Stimulated activated CD4-positive, alpha-beta T cell treated with anti-CD3 and anti-CD28 coated beads, Interleukin-12 subunit alpha, Interleukin-12 subunit beta, amount 100 ng/mL, for 48 hours (primary cell): ENCODE measurements at places on chromosomes 12 and 14.
A peak's percentile ranks its signal among the peaks of the same experiment; 100 is the strongest.

GRCh38 chr12:65943388-65944137, 119.3 kb downstream of the HMGA2 start:
- no peak for DNase-seq

GRCh38 chr12:116924558-116925453, 14.1 kb downstream of the FBXW8 start:
- peak; percentile 28 for DNase-seq

- DNase-seq, result no peak
These were observed 29.0 kb downstream of the LGMN start for GRCh38 chr14:92719421-92719820.

DNA sequence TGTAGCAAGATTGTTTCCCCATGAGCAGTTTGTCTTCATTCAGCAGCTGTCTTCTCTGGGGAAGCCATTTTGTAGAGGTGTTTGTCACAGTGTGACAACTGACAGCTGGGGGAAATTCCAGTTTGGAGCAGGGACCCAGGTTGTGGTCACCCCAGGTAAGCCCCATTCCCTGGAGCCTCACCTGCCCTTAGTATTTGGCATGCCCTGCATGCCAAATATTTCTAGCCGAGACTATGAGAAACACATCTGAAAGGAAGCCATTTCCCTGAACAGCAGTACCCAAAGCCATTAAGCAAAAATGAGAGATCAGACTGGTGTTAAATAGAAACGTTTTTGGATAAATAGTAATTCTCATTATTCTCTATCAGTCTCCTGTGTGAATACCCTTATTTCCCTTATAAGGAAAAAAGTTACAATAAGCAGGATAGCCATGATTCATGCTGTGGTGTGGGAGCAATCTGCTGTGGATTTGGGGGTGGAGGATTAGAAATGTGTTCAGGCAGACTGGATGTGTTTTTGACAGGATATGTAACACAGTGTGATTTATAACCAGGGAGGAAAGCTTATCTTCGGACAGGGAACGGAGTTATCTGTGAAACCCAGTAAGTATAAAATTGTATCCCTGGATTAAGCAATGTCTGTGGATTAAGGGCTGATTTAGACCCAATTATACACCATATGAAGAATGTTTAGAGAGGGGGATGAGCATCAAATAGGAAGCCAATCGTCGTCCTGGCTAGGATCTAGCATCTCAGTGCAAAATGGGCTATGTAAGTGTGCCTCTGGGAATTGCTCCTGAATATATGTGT, 68.9 kb downstream of the DAD1 start:
- no peak for DNase-seq

DNA sequence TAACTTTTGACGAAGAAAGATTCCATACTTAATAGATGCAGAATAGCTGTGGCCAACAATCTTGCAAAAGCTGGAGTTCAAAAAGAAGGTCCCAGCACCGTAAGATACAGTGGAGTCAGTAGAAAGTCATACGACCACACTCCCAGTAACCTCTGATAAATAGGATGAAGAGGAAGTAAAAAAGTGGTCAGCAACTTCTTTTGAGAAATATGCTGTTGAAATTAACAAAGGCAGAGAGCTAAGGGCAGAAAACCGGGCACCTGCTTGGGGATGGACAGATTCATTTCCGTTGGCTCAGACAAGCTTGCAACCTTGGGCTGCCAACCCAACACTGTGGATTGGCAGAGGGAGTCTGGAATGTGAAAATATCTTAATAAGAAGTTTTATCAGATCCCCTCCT, 40.0 kb downstream of the BTG1 start:
- no peak for DNase-seq

DNA sequence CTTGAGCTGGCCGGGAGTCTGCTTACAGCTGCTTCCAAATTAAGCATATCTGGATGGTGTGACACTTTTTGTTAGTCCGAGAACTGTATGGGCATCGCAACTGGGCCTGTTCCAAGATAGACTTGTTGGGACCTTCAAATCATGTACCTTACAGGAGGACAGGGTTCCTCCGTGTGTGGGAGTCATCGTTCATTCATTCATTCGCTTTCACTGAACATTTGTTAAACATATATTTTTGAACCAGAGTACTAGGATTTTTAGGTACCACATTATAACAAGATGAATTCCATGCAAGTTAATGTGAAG, 387 bp upstream of the IPO8 start:
- no peak for DNase-seq

- DNase-seq, result peak; percentile 9
These were observed 803 bp downstream of the STK38L start for GRCh38 chr12:27244689-27245488.

GRCh38 chr14:103846097-103846496, 1.3 kb downstream of the PPP1R13B start:
- no peak for DNase-seq

- DNase-seq, result no peak
These were observed 10.7 kb upstream of the FRS2 start for GRCh38 chr12:69459477-69459876.

DNA sequence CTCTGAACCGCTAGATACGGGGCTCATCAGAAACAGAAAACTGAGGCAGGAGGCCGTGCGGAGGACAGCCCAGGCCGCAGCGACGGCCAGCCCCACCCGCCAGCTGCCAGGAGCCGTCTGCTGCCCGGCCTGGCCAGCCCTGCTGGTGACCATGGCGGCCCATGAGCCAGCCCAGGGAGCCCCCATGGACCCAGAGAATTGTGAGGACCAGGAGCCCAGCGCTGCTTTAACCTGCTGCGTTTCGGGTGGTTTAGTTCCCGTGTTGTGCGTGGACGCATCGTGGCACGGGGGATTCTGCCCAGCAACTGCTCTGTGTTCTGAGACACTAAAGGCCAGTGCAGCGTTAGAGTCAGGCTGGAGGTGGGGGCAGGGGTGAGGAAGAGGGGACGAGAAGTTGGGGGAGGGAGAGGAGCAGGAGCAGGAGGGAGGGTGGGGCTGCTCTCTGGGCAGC, 44.2 kb downstream of the NOC4L start:
- no peak for DNase-seq

DNA sequence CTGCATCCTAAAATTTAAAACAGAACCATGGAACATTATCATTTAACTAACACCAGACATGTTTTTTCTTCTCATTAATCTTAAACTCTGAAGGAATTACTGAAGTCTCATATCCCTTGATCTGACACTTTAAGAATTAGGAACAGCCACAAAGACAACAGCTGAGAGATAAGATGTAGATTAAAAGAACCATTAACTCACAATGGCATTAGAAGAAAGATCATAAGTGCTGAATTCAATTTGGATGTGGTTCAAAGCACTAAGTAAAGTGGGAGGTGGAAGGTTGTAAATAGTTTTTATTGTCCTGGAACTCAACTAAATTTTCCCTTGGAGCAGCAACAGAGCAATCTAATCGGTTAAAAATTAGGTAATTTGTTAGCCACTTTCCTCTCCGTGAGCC, 199.0 kb upstream of the ATP2B1 start:
- no peak for DNase-seq

DNA sequence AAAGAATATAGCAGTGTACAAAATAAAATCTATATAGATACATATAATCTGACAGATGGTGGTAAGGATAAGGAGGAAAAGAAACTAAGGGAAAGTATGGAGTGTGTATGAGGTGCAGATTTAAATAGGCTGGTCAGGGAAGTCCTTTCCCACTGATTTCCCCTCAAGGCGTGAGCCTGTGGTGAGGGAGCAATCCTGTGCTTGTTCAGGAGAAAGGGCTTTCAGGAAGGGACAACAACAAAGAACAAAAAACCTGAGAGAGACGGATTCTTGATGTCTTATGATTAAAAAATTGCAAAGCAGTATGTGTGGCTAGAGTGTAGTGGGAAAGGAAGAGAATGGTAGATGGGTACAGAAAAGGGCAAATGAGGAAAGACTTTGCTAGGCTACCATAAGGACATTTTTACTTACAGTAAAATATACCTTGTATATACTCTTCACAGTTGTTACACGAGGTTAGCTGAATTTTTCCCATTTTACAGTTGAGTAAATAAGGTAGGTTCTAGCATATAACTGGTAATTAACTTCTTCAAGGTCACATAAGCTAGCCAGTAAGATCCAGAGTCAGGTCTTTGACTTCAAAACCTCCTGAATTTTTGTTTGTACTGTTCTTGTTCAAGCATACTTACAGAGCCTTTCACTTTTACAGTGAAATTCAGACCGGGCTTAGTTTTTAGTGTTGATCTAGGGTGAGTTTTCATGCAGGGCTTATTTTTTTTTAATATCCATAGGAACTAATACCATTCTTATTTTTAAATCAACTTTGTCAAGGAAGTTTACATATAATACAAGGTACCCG, 15.6 kb downstream of the CNOT2 start:
- DNase-seq, result no peak

- DNase-seq, result no peak
These were observed 89.3 kb downstream of the SPTSSA start for GRCh38 chr14:34372786-34373185.

- no peak for DNase-seq
These were observed 26.1 kb downstream of the SERPINA11 start for GRCh38 chr14:94426526-94426925.

DNA sequence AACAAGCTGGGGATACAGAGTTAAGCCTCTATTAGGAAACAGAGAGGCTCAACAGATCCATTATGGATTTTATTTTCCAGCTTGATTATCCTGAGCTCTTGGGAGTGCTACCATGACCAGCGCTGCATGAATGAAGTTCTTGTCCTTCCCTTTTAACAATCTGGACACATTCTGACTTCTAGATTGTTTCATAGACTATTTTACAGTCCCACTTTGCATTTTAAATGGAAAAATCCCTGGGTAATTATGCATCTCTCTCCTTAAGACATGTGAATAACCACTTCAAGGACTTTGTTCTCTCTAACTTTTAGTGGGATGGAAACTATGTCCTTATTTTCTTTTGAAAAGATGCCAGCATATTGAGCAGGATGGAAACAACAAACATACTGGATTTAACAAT, 2.0 kb downstream of the CCDC198 start:
- no peak for DNase-seq

GRCh38 chr14:59529189-59529588, 44.9 kb downstream of the JKAMP start:
- no peak for DNase-seq

- DNase-seq, result no peak
These were observed 29.0 kb upstream of the SMOC1 start for GRCh38 chr14:69850086-69850735.
